ENCODE measurements at places on chromosomes 1 and 21.

DNA sequence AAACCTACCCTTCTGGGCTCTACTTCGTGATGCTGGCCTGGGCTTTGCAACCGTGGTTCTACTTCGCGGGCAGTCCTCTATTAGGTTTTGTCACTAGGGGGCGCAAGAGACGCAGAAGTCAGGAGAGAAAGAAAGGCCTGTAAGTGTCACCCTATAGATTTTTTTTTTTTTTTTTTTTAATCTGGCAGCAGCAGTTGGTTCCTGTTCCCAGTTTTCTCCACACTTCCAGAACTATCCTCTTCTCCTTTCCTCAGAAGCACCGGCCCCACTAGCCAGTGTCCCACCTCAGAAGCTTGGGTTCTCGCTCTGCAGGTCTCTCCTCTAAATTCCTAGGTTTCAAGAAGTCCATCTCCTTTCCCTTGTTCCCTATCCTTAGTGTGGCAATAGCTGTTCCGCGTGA, 9.1 kb upstream of the LCE2D start:
- peak; percentile 71 for DNase-seq

DNA sequence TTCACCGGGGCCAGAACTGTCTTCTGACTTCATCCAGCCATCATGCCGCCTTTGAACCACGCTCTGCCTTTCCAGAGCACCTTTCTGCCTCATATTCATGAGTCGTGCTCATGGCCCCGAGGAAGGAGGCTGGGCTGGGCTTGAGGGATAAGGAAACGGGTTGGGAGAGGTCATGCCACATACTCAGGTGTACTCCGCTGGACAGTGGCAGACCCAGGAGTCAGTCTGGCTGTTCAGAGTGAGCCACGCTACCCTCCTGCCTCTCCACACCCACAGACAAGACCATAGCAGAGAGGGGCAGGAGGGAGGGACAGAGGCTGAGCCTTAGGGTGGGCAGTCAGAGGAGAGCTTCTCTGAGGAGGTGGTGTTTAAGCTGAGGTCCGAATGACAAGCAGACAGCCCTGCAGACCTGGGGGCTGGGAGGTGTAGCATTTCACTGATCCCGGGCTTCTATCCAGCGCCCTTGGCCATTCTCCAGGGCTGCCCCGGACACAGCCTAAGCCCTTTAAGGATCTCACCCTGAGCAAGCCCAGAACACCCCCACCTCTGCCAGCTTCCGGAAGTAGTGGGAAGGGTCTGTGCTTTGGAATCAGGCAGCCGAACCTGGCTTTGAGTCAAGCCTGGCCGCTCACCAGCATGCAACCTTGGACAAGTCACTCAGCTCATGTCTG, 102.3 kb downstream of the LACTBL1 start:
- DNase-seq: no peak

- no peak for DNase-seq
These were observed 51.1 kb downstream of the ATF6 start for GRCh38 chr1:161817176-161817730.

GRCh38 chr1:230851291-230851691, 17.0 kb downstream of the C1orf198 start:
- DNase-seq: no peak

DNA sequence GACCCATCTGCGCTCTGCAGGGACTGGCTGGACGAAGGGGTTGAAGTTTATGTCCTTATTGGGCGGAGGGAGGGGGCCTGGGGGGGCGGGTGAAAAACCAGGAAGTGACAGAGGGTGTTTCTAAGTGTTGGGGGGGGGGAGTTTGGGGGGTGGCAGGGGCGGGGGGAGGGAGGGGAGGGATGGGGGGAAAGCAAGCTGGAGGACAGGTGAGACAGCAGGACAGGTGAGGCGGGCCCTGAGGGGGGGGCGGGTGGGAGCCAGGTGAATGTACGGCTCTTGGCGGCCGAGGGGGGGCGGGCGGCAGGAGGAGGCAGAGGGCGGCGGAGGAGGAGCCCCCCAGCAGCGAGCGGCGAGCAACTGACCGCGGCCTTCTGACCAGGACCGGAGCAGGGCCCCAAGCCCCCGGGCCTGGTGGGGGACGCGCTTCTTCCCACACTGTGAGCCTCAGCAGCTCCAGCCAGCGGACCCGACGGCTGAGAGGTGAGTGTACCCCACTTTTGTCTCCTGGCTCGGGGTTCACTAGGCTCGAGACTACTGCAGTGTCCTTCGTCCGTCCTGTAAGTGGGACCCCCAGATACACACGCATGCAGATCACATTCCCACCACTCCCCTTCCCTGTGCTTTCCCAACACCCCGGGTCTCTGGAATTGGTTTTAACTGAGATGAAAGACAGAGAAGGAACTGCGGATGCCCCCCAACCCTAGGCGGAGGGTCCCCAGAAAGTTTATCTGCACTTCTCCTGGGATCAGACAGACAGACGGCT, at the start of gene ZBTB7B:
ZBTB7B (plus strand) TSS at position 339 of the 763 bp plus-strand sequence. CDS start 11,859 bp downstream, outside the sequence.
- no peak for DNase-seq

GRCh38 chr1:220730486-220730885, 17.6 kb upstream of the MTARC2 start:
- peak; percentile 57 for DNase-seq

GRCh38 chr1:1204998-1205768, 1.2 kb downstream of the TNFRSF18 start:
- no peak for DNase-seq

DNA sequence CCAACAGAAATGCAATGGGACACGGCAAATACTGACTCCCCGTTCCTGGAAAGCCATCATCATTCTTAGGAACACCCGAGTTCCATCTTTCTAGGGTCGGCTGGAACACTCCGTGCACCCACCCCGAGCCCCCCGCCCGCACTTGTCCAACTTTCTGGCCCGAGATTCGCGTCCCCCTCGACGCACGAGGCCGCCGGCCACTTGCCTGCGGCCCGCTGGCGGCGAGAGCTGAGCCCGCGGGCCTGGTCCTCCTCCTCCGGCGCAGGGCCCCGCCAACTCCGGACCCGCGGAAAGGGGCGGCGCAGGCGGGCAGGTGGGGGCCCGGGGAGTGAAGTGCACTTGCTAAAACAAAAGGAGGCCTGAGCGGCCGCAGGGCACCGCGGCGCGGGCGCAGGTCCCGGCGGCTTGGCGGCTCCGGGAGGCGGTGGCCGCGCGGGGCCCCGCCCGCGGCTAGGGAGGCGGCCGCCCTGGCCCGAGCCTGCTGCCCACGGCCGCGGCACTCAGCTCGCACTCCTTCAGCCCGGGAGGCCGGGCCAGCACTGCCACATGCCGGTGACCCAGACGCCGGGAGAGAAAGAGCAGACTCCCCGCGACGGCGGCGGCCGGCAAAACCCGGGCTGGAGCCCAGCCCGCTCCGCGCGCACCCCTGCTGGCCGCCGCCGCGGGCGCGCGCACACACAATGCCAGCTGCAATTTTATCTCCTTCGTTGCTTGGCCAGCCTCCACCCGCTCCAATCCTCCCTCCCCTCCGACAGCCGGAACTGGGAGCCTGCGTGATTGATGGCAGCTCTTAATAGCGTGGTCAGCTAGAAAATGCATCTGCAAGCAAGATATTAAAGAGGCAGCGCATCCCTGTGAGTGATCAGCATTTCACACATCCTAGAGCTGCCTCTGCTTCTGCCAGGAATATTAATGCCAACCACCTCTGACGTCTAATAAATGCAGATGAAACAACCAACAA, 114.3 kb downstream of the RERE start:
- peak; percentile 96 for DNase-seq

GRCh38 chr1:44371206-44371605, 16.1 kb upstream of the ERI3 start:
- DNase-seq: no peak

- DNase-seq: no peak
These were observed 55.5 kb upstream of the FOXO6 start for GRCh38 chr1:41305576-41306363.

- peak; percentile 22 for DNase-seq
These were observed 11.5 kb downstream of the TRIM33 start for GRCh38 chr1:114499478-114499877.

DNA sequence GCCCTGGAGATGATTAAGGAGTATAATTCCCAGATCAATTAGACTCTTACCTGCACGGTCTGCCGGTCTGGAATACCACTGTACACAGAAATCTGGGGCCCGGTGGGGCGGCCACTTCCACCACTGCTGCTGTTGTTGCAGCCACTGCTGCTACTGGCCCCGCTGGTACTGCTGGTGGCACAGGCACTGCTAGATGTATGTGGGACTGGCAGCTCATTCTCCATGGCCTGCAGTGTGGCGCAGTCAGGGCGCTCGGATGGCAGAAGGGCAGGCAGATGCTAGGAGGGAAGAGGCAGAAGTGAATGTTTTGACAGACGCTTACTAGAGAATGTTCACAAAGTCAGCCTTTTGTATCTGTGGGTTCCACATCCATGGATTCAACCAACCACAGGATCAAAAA, 54.4 kb upstream of the A3GALT2 start:
- DNase-seq: no peak

GRCh38 chr1:58465176-58465575, 81.3 kb downstream of the OMA1 start:
- no peak for DNase-seq

DNA sequence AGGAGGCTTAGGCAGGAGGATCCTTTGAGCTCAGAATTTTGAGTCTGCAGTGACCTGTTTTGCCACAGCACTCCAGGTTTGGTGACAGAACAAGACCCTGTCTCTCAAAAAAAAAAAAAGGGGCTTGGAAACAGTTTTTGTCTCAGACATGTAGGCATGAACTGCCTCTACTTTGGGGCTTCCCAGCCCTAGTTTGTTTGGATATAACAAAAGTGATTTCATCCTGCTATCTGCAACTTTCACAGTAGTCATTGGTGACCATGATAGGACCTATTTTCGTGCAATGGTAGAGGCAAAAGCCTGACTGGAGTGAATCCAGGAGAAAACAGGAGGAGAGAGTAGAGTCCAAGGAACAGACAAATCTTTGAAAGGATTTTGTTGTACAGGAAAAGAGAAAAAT, 20.3 kb upstream of the EVI5 start:
- no peak for DNase-seq

DNA sequence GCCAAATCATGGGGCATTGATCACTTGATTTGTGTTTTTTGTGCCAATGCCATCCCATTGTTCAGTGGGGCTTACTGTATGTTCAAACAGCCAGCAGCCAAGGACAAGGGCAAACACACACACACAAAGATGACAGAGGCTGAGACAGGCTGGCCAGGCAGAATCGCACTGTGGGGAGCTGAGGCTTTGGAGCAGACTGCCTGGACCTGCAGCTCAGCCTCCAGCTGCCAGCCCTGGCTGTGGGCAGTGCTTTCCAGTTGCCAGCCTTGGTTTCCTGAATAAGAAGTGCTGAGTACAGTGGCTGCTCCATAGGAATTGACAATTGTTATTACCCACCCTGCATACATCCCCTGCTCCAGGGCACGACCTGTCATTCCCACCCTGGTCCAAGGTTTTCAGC, 16.9 kb upstream of the PCP4 start:
- no peak for DNase-seq

DNA sequence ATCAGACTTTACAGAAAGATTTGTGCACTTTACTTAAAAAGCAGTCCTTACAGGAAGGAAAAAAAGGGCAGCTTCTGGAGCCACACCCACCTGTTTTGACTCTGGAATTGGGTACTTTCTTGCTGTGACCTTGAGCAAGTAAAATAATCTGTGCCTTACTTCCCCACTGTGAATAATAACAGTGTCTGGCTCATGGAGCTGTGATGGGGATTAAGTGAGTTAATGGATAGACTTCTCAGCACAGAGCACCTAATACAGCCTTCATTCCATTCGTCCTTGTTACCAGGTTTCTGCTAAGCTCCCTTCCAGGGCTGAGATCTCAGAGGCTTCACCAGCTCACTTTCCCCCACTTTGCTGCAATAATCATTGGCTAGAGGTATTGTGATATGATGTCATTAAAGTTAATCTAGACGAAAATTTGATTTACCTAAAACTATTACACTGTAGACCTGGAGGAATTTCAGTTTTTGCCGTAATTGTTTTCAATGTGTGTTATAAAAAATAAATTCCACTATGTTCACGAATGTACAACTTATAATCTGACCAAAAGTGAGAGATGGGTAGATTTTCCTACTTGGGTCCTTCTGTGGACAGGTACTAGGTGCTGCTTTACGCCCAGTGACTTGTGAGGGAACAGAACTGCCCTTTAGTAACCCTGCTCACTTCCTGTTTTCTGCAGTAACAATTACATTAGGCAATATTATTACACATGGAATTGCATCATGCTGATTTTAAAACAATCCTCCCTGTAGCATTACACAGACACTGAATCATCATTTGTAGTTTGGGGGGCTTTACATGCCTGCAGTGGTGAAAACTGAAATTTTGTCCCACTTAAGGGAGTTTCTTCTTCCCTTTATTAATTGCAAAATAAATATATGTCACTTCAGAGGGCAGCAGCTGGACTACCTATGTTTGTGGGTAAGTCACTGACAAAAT, 19.7 kb upstream of the ABCG1 start:
- DNase-seq: peak; percentile 79

DNA sequence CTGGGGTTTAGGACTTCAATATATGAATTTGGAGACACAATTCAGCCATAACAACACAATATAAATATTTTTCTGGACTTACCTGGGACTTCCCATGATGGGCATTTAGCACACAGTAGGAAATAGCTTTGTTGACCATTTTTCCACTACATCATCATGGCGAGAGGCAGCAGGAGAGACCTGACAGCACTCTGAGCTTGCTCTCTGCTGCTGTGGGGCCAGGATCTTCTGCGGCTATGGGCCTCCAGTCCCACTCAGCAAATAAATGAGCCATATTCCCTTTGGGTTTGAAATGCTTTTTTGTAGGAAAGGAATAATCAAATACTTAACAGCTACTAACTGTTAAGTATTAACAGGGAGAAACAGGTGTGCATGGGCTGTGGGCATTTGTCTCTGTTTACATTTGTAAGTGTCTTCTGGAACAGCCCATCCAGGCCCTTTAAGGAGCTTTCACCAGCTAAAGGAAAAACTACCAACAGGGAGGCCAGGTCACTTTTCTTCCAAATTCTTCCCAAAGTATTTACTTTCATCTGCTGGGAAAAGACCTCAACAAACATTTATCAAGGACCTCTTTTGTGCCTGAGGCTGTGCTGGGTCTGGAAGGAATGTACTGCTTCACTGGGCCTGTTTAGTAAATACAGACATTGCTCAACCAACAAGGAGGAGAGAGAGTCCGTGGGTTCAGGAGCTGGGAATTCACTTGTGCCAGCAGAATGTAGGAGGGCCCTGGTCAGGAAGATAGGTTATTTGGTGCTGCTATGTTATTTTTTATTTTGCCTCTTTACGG, 133.2 kb downstream of the LRIG2 start:
- no peak for DNase-seq

- no peak for DNase-seq
These were observed 228.1 kb downstream of the AKT3 start for GRCh38 chr1:243621973-243622372.

- no peak for DNase-seq
These were observed 241.8 kb upstream of the USP24 start for GRCh38 chr1:55456971-55457370.

GRCh38 chr1:159798893-159799292, 3.3 kb upstream of the FCRL6 start:
- DNase-seq: peak; percentile 84

DNA sequence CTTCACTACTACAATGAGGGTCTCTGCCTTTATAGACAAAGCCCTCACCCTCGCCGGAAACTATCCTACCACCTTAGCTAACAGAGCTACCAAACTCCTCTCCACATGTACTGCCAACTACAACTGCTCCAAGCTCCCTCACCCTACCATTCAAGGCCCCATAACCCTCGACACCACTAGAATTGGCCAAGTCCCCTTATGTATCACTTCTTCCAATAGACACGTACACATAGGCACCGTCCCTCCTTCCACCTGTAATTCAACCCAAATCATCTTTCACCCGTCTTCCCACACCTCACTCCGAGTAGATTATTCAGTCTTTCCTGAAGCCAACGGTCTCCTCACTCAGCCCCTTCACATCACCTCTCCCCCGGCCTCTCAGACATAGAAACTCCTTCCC, 19.7 kb upstream of the CA6 start:
- no peak for DNase-seq
